ENCODE measurements at places on chromosomes 7 and 10. TPM values are rescaled to one million over a fixed set of nuclear protein-coding genes. Genes with fewer than 3 reads are reported as not detected.

Gene PTPRN2
- total RNA-seq, result 0.99 TPM

Gene PIK3AP1
- 6.2 TPM for total RNA-seq

Gene SEMA3D
- 72.6 TPM for total RNA-seq

Gene TRIM24
- total RNA-seq, result 11.0 TPM

Gene JMJD1C
- 186 TPM for total RNA-seq

Gene FASTK
- 35.9 TPM for total RNA-seq

Gene TAS2R60
- not detected for total RNA-seq

Gene NME8
- 0.79 TPM for total RNA-seq

Gene METTL27
- total RNA-seq, result 3.2 TPM

Gene MPLKIP
- total RNA-seq, result 16.3 TPM

Gene COX15
- 28.8 TPM for total RNA-seq

Gene SORBS1
- total RNA-seq, result 33.7 TPM

Gene XRCC2
- 3.6 TPM for total RNA-seq

Gene DPYSL4
- 0.99 TPM for total RNA-seq

Gene MBL2
- total RNA-seq, result not detected

Gene LRGUK
- total RNA-seq, result 1.4 TPM

Gene NUP205
- total RNA-seq, result 35.5 TPM

Gene ATRNL1
- total RNA-seq, result 24.4 TPM

Gene GDF2
- total RNA-seq, result not detected

Gene TYW1B
- total RNA-seq, result 4.5 TPM

Gene LRRD1
- total RNA-seq, result 0.30 TPM
